A549 treated with Mapracorat at 1 μM for 4 hours (cell line): ENCODE measurements at places on chromosomes 3 and 15. TPM values are rescaled to one million over a fixed set of nuclear protein-coding genes. Genes with fewer than 3 reads are reported as not detected.

Gene CCDC54
- not detected in 5 replicates for total RNA-seq

Gene ALPK3
- 0.08 to 0.14 TPM (median 0.12 TPM) in 5 replicates for total RNA-seq

Gene ST8SIA2
- total RNA-seq: 0.23 to 0.63 TPM (median 0.35 TPM) in 5 replicates

Gene CPN2
- total RNA-seq: not detected in 5 replicates

Gene GOLGA8T
- total RNA-seq: 0.80 to 2.0 TPM (median 1.6 TPM) in 5 replicates

Gene IGF1R
- 41.6 to 58.3 TPM (median 51.5 TPM) in 5 replicates for total RNA-seq

Gene RAP2B
- total RNA-seq: 6.8 to 8.5 TPM (median 8.1 TPM) in 5 replicates

Gene PRSS50
- not detected in 5 replicates for total RNA-seq

Gene GALNT15
- total RNA-seq: 0.03 to 0.27 TPM (median 0.13 TPM) in 4 of 5 replicates, not detected in the other

Gene SERPINI2
- not detected in 5 replicates for total RNA-seq
